Right cardiac atrium (tissue), 5 donors: ENCODE measurements at places on chromosomes 5 and 9.

DNA sequence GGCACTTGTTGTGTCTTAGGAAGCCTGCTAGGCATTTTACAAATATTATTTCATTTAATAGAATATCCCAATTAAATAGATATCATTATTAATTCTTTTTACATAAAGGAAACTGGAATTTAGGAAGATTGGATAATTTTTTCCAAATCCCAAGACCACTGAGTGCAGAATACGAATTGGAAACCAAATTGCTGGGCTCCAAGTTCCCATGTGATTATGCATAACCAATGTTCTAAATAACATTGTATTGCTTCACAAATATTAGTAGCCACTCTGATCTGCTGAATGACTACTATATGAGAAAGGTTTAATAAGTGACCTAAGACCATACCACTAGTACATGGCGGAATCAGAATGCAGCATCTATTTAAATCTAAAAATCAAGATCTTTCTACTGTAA lies 57.7 kb downstream of the ALDH1A1 start:
- DNase-seq: no peak

- no peak for DNase-seq
These were observed 36.9 kb downstream of the SPOCK1 start for GRCh38 chr5:137462265-137462590.

DNA sequence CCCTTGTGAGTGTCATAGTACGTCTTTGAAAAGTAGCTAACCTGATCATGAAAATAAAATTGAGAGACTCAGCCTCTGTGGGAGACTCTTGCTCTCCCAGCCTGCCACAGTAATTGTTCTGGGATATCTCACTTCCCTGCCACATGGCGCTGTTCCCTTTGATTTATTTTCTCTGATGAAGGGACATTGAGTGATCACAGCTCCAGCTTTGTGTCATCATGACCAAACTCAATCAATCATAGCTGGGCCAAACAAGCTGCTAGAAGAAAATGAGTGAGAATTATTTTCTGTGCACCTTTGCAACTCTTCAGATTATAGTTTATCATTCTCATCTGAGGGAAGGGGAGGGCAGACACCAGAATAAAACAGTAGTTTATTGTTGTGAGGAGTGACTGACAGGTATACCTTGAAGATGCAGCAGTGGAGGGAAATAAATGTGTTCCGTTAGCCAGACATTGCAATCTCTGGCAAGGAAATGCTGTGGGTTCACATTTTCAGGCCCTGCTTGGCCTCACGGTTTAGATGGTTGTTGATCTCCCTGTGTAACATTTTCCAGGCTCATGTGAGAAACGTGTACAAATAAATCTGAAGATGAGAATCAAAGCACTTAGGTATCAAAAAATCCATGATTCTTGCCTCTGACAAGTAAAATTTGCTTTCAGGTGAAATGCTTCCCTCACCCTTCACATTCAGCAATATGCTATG lies 174.7 kb upstream of the FBXL17 start:
- DNase-seq: no peak

DNA sequence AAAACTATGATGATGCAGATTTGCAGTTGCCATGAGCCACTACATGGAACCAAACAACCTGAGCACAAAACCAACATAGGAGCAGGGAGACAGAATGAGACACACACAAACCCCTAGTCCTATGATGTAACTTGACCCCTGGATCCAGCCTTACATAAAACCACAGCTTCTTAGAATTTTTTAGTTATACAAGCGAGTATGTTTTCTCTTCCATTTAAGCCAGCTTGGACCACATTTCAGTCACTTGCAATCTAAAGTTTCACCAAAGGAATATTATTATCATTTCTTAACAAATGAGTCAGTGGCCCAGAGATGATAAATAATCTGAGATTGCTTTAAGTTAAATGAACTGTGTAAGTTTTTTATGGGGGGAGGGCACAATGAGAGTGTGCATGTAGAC lies 6.8 kb downstream of the SPOCK1 start:
- no peak for DNase-seq

- peak; percentile 51 for DNase-seq
These were observed 560.8 kb downstream of the BNC2 start for GRCh38 chr9:16309469-16310271.

GRCh38 chr5:97764700-97765099 lies 581.7 kb upstream of the RIOK2 start:
- no peak for DNase-seq

GRCh38 chr9:121885345-121885901 lies 207.7 kb downstream of the TTLL11 start:
- no peak for DNase-seq

DNA sequence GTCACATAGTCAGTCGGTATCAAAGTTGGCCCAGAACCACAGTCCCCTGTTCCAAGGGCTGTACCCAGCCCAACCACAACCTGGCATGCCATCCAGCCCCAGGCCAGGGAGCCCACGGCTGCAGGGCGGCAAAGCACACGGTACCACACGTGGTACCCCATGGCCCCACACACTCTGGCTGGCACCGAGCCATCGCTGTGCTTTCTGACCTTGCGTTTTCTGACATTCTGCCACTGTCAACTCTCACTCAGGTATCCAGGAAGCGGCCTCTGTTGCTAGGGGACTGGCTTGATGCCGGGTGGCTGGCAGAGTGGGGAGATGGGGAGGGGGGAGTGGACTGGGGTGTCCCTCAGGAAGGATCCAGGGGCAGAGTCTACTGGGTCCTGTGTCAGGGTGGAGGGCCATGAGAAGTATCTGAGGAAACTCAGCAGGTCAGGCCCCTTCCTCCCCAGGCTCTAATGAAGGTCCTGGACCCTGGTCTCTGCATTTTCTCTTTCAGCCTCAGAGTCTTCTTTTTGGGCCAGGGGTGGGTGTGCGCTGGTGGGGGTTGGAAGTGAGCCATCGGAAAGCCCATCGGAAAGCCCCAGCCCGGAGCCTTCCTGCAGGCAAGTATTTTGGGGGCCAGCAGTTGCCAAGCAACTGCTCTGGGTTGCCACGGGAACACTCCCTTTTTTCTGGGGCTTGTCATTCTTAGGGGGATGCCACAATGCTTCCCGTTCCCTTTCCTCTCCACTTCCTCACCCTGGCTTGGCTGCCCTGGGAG lies 21.0 kb upstream of the RALGDS start:
- peak; percentile 54 for DNase-seq

DNA sequence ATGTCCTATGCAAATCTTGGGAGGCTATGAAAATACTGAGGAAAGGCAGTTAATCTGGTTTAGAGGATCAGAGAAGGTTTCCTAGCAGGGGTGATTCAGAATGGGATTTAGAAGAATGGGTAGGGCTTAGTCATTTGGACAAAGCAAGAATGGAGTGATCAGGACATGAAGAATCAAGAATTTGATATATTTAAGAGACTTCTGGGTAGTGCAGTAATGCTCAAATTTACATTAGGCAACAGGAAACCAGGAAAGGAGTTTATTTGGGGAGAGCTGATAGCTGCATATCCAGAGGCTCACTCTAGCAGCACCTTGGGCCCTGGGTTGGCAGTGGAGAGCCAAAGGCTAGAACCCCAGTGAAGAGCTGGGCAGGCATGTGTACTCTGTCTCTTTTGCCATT lies 78.9 kb upstream of the PAPPA start:
- no peak for DNase-seq

GRCh38 chr9:78064075-78064474 lies 32.5 kb upstream of the GNAQ start:
- DNase-seq: no peak

- no peak for DNase-seq
These were observed 61.5 kb upstream of the NUDT12 start for GRCh38 chr5:103624035-103624480.

- no peak for DNase-seq
These were observed 10.6 kb downstream of the GRIN3A start for GRCh38 chr9:101727612-101728524.

DNA sequence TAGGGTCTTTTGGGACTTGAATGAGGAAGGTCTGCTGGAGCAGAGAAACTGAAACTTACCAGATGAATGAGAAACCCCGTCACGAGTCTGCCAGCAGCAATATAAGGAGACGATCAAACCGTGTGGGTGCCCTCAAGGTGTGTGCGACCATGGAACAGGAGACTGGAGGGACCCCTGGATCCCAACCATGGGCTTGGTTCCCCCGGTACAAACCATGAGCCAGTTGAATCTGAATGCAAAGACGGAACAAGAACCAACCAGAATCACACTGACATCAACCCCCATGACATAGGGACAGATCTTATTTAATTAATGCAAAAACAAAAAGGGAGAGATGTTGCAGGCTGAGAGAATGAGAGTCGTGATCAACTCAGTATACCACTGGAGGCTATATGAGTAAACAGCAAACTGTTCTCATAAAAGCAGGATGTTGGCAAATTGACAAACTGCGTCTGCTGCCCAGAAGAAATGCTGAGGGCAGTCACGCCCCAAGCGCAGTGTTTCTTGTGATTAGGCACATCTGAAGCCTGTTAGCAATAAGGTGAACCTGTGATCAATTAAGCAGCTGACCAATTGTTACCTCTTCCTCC lies 475.5 kb upstream of the ACO1 start:
- DNase-seq: no peak

DNA sequence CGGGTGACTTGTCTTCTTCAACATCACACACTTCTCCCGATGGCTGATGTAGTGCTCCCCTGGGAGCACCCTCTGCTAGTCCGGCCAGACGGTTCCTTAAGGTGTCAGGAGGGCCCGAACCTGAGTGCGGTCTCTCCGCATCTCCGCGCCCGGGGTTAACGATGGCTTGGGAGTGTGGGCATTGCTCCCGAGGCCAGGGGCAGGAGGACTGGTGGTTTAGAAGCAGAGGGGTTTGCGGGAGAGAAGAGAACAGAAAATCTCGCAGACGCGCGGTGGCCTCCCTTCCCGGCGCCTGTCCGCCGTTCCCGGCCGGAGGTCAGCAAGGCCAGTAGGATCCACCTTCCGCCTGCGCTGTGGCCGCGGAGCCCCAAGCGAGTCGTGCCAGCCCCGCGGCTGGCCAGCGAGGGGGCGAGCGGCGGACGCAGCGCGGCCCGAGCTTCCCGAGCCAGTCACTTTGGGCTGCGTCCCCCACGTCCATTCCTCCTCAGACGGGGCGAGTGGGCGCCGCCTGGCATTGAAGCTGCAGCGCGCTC lies 700 bp downstream of the CDO1 start:
- peak; percentile 56 for DNase-seq

- no peak for DNase-seq
These were observed 51.4 kb downstream of the PPIC start for GRCh38 chr5:122985006-122985700.

DNA sequence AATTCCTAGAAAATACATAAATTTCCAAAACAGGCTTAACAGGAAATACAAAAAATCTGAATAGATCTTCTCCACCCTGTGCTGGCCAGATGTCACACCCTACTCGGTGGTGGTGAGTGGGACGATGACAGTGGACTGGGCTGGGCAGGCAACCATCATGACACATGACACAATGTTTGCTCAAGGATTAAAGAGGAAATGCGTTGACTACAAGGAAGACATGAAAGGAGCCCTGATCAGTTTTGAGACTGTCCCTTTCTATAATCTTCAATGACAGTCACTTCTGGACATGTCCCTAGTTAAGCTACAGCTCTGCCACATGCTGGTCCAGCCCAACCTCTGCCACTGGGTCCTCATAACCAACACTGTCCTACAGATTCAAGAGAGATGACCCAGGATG lies 99.8 kb downstream of the ZDHHC21 start:
- no peak for DNase-seq

DNA sequence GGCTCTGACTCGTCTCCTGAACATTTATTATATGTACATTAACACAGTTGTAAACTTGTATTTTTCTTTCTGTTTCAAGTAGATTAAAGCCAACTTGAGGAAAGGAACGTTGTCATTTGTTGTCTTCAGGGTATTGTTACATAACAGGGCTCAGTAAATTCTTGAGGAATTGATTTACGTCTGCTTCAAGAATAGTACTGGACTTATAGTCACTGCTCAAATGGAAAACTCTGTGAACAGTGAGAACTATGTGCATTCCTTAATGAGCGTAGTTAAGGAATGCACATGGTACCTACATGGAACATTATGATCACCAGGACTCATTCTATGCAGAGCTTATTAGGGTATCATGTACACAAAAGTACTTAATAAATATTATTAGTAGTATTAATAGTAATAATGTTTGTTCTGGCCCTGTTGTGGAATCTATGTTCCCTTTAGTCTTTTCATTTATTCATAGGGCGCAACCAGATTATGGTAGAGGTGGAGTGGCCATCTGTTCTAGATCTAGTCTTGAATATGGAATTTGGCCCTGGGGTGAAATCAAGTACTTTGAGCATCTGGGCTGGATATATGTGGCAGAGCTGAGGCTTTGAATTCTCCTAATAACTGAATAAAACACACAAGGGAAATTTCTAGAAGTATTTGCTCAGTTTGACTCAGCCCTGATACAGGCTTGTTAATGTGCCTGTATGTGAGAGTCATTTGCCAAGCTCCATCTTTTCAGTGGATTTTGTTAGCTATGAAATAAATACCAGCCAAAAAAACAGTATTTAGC lies 108.6 kb upstream of the SH3GL2 start:
- no peak for DNase-seq

GRCh38 chr5:88092358-88092757 lies 176.3 kb downstream of the TMEM161B start:
- DNase-seq: no peak
